ENCODE measurements at places on chromosomes 3 and 15. TPM values are rescaled to one million over a fixed set of nuclear protein-coding genes. Genes with fewer than 3 reads are reported as not detected.

CLDN18 gene
- 7.3 TPM for total RNA-seq

DNA sequence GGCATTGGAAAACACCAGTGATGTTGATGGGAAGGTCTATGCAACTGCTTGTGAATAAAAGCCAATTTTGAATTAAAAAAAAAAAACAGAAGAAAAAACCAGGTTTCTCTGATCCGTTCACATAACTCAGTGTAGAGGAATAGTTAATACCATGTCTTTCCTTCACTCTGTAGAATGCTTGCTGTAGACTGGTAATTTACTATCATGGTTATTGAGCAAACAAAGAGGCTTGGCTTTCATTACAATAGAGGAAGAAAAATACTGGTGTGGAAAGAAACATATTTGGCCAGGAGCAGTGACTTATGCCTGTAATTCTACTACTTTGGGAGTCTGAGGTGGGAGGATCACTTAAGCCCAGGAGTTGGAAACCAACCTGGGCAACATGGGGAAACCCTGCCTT is 41.1 kb downstream of the GATM start:
- no peaks in the 10 kb centered on the region for H3K27me3 ChIP-seq
- DNase-seq, result no peak
- no peak overlapping the region for H3K4me3 ChIP-seq
- no peaks in the 10 kb centered on the region for H3K4me1 ChIP-seq
- no peak overlapping the region for H3K27ac ChIP-seq

ACOX2 gene
- 20.8 TPM for total RNA-seq

METTL6 gene
- total RNA-seq, result 8.9 TPM

GRCh38 chr3:121924734-121925133 is 30.5 kb downstream of the SLC15A2 start:
- no peak for DNase-seq
- no peaks in the 10 kb centered on the region for H3K27me3 ChIP-seq
- no peak overlapping the region for H3K4me3 ChIP-seq
- H3K27ac ChIP-seq, result no peak overlapping the region

DNA sequence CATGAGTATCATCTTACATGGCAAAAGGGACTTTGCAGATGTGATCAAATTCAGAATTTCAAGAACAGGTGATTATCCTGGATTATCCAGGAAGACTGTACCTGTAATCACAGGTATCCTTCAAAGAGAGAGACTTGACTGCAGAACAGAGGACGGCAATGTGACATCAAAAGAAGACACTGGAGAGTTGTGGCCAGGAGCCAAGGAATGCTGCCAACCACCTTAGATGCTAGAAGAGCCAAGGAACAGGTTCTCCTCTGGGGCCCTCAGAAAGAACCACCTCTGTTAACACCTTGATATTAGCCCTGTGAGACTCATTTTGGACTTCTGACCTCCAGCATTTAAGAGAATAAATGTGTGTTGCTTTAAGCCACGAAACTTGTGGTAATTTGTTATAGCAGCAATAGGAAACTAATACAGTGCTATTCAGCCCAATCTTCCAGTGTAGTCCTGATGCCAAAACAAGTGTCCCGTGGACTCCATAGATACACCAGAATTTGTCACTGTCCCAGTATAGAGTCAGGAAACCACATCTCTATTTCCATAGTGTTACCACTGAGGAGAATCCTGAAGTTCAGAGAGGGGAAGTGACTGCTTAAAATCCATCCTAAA is 330.6 kb upstream of the TLE3 start:
- no peaks in the 10 kb centered on the region for H3K36me3 ChIP-seq
- H3K4me1 ChIP-seq, result no peaks in the 10 kb centered on the region
- no peaks in the 10 kb centered on the region for H3K27me3 ChIP-seq

- no peaks in the 10 kb centered on the region for H3K36me3 ChIP-seq
- H3K27me3 ChIP-seq, result no peaks in the 10 kb centered on the region
- H3K27ac ChIP-seq, result no peak overlapping the region
- no peak overlapping the region for H3K4me3 ChIP-seq
- DNase-seq, result no peak
- H3K4me1 ChIP-seq, result no peaks in the 10 kb centered on the region
These were observed 62.9 kb downstream of the SERPINI1 start for GRCh38 chr3:167798443-167798842.

GRCh38 chr15:60721707-60722106 is 242.8 kb upstream of the ICE2 start:
- H3K36me3 ChIP-seq, result no peaks in the 10 kb centered on the region
- H3K27ac ChIP-seq, result no peak overlapping the region
- no peak for DNase-seq
- no peaks in the 10 kb centered on the region for H3K27me3 ChIP-seq

GRCh38 chr3:133447750-133448477 is 48.1 kb downstream of the BFSP2 start:
- DNase-seq, result no peak
- H3K4me3 ChIP-seq, result no peak overlapping the region
- H3K4me1 ChIP-seq, result no peaks in the 10 kb centered on the region
- H3K36me3 ChIP-seq, result no peaks in the 10 kb centered on the region
- no peaks in the 10 kb centered on the region for H3K27me3 ChIP-seq

- H3K27ac ChIP-seq, result no peak overlapping the region
- H3K36me3 ChIP-seq, result no peaks in the 10 kb centered on the region
- no peaks in the 10 kb centered on the region for H3K27me3 ChIP-seq
- H3K4me3 ChIP-seq, result no peak overlapping the region
These were observed 414.8 kb downstream of the LPP start for GRCh38 chr3:188568736-188569135.

GOLGA6L9 gene
- 1.8 TPM for total RNA-seq

CCDC39 gene
- not detected for total RNA-seq

PCSK6 gene
- total RNA-seq, result 5.1 TPM
